Hematopoietic multipotent progenitor cell treated with erythropoietin and hydrocortisone succinate and interleukin-3 and kit ligand, for 15 days (in vitro differentiated cells): ENCODE measurements at places on chromosomes 5 and 9.

DNA sequence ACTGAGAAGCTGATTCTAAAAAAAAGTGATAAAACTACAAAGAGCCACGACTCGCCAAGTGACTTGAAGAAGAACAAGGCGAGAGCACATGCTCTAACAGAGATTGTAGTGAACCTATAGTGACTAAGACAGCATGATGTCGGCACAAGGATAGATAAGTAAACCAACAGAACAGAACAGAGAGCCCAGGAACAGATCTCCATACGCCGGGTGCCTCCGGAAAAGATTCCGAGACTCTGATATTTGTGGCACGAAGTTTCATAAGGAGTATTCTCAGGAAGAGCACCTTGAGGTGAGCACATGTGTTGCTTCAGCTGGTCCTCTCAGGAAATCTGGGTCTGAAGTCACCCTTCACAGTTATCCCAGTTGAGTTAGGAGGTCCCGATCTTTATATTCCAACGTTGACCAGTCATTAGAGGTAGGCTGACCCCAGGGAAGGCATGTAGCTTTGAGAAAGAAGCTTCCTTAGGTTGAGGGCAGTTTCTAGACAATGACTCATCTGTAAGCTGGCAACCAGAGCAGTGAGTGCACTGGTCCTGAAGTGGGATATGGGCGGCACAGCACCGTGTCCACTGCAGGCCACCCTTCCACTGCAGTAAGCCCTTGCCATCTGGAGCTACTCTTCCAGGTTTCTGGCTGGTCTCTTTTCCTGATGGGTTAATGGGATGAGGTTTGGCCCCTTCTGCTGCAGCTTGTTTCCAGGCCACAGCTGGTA, 13.6 kb upstream of the CLK4 start:
- DNase-seq, result no peak

DNA sequence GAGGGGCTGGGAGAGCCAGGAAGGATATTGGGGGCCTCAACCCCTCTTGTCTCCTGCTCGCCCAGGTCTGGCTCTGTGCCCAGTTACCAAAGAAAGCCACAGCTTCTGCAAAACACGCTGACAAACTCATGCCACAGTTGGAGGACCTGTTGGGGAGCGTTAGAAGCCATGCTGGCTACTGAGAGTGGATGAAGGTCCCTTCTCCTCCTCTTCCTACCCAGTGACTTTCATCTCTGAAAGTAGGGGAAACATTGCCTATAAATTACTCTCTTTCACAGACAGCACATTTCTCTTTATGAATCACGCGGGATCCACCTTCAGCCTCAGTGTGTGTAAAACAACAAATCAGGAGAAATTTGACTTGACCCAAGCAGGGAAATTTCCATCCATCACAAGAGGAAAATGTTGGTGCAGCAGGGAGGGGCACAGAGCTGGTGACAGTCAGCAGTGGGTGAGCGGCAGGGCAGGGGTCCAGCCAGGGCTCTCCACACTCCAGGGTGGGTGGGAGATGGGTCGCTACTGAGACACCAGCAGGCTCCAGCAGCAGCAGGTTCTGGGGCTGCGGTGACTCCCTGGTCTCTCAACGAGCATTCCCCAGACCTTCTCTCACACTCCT, 181.9 kb downstream of the FGF18 start:
- DNase-seq, result no peak

- no peak for DNase-seq
These were observed 10.7 kb upstream of the SUB1 start for GRCh38 chr5:32574540-32575175.

GRCh38 chr5:67510204-67510603, 313.6 kb upstream of the CD180 start:
- DNase-seq, result no peak

DNA sequence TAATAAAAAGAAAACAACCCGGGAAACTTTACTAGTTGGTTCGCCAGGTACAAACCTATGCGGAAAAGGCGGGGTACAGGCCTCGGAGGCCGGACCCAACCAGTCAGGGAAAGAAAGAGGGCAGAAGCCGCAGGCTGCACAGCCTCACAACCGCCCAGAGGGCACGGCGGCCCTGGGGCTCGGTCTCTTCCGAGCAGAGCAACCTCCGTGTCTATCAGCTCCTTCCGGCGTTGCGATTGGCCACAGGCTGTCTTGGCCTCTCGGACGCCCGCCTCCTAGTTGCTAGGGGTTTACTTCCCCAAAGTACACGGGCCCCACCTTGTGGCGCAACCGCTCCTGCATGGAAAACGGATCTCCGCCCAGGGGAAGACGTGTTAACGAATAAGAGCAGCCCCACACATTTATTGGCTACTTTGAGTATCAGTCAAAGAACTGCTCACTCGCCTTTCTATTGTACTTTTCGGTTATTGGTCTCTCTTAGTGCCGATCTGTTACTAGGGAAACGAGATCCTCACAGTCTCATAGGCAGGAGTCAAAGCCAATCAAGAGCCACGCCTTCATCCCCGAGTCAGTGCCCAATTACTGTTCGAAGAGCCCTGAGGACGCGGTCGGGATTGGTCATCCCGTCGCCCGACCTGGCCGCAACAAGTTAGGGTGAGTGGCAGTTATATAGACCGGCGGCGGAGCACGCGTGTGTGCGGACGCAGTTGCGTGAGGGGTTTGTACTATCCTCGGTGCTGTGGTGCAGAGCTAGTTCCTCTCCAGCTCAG, at the start of gene G3BP1:
Gene G3BP1, plus strand, starts transcription at position 696 of the 770 bp plus-strand sequence. CDS start 14,667 bp downstream, outside the sequence.
- DNase-seq, result peak; percentile 100

DNA sequence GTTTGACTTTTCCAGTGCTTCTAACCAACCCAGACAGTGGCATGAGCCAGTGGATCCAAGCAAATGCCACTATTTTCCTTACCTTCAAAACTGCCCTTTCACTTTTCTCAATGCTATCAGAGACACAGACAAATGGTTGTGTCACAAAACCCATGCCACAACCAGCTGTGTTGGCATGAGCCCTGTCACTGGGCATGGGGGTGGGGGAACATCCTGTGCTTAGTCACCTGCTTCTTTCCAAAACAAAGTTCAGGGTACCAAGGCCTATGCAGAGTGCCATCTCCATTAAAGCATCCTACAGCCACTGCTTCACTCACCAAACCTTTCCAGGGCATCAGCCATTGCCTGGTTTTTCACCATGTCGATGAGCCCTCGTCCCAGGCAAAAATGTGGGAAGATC, 30.1 kb downstream of the NIPSNAP3B start:
- no peak for DNase-seq

- DNase-seq, result no peak
These were observed 4.2 kb downstream of the LECT2 start for GRCh38 chr5:135950611-135951010.

DNA sequence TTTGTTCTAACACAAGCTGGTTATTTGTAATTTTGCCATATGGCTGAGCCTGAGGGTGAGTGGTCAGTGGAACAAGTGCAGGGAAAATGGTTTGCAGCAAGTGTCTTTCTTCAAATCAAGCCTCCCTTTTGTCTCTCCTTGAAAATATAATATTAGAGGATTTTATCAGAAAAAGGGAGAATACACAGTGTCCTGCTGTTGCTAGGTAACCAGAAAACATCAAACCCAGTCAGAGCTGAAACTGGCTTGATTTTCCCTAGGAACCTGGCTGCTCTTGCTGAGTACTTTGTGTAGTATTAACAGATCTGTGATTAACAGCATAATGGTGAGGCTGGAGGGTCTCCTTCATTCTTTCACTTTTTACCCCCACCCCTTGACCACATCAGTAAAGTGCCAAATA, 314.0 kb downstream of the ARHGEF28 start:
- DNase-seq, result no peak

GRCh38 chr5:132261881-132262845, 4.7 kb downstream of the PDLIM4 start:
- no peak for DNase-seq

GRCh38 chr5:35158622-35159369, 71.5 kb downstream of the PRLR start:
- DNase-seq, result no peak

DNA sequence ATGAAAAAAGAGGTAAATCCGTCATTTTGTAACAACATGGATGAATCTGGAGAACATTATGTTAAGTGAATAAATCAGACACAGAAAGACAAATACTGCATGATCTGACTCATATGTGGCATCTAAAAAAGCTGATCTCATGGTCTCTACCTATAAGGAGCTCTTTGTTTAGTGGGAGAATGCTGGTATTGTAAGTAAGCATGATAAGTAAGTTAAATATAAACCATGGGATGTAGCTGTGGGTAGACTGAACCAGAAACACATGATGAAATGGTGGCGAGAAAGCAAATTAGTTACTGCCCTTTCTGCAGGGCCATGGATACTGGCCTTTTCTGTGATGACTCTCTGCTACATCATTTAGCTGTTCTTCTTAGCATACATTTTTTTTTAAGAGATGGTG, 66.4 kb upstream of the RUSC2 start:
- DNase-seq, result no peak

DNA sequence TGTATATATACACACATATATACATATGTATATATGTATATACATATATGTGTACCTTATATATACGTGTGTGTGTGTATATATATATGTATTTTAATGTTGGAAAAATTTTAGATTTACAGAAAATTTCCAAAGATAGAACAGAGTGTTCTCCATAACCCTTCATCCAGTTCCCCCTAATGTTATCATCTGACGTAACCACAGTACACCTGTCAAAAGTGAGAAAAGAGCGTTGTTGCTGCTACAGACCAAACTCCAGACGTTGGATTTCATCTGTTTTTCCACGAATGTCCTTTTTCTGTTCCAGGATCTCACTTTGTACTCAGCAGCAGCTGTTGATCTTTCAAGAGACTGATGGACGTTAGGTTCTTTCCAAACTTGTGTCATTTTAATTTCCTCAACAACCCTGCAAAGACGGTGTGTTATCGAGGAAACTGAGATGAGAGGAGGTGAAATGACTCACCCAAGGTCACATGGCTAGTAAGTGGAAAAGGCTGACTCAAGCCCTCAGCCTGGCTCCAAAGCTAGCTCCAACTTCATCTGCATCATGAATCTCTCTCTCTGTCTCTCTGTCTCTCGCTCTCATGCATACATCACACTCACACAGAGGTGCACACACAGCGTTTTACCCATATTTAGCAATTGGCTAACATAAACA, 17.0 kb upstream of the NTNG2 start:
- no peak for DNase-seq

DNA sequence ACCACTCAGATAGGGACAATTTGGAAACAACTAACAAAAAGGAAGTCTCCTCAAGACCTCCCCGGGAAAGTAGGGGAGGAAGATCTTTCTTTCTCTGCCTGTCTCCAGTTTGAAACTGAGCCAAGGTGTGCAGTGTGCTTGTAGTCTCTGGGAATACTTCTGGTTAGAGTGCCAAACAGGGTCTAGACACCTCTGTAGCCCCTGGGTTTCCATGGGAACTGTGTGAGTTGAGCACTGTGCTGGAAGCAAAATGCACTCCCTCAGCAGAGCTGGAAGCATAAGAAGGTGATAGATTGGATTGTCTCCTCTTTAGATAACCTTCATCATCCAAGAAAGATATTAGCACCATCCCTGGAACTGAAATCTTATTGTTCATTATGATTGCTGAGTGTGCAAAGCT, 129.2 kb upstream of the TNPO1 start:
- DNase-seq, result no peak

GRCh38 chr9:72023596-72023995, 36.8 kb downstream of the C9orf57 start:
- DNase-seq, result no peak

- DNase-seq, result no peak
These were observed 42.2 kb downstream of the NIPAL4 start for GRCh38 chr5:157502143-157502647.

DNA sequence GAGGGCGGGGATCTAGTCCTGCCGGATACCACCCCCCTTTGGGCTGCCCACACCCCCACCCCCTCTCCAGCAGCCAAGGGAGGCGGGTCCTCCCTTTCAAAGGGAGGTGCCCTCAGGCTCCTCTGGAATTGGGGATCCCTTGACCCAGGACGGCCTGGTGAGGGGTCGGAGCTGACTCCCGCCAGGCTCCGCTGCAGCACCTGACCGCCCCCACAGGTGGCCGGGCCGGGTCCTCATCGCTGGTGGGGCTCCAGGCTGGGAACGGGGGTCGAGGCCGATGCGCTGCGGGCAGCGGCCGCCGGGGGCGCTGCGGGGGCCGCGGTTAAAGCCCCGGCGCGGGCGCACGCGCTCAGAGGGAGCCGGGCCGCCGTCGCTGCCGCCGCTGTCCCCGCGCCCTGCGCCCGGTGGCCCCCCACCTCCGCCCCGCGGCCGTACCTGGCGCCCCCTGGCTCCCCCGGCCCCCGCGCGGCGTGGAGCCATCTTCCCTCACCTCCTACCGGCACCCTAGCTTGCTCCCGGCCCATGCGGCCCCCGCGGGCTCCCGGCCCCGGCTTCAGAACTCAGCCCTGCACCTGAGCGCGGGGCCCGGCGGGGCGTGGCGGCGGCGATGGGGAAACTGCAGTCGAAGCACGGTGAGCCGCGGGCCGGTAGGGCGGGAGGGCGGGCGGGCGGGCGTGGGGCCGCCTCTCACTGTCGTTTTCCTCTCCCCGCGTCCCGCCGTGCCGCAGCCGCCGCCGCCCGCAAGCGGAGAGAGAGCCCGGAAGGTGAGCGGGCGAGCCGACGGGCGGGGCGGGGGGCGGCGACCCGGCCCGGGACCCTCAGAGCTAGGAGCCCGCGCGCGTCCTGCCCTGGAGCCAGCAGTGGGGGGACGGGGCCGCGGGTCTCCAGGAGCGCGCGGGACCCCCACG, at the start of gene NKD2:
Gene NKD2, plus strand, starts transcription at position 352 of the 908 bp plus-strand sequence. Its CDS starts 256 bp downstream, at position 608.
- no peak for DNase-seq

DNA sequence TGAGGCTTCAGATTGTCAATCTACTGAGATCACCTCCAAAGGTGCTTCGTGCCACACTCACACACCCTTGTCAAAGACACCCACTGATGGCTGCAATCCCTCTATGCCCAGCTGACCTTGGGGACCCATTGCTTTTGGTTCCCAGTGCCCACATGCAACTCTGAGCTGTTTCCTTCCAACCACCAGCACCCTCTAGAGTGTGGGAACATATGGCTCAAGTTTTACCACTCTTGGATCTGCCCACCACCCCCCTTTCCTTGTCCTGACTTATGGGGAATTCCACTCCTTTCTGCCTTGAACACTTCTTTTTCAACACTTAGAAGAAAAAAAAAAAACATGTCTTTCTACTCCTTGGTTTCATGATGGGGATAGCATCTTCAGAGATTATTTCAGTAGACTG, 360.2 kb downstream of the ENC1 start:
- DNase-seq, result no peak

GRCh38 chr9:128910906-128911305, 9.9 kb upstream of the PHYHD1 start:
- no peak for DNase-seq

DNA sequence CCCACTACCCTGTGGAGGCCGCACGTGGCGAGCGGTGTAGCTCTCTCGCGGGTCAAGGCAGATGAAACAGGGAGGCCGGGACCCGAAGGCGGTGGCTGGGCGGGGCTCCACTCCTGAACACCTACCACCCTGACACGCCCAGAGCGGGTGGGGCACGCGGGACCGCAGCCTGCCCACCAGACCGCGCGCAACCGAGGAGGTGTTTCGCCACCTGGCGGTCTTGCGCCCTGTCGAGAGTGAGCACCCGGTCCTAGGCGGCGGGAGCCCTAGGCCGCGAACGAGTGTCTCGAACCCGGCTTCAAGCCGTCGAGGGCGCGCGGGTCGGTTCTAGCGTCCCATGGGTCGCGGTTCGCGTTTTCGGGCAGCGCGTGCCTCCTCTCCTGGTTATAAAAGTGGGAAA, 2.2 kb upstream of the EXOSC3 start:
- DNase-seq, result no peak
